ENCODE measurements at places on chromosomes 11 and 22.

GRCh38 chr22:37162221-37163095, 12.7 kb upstream of the IL2RB start:
- DNase-seq = no peak

GRCh38 chr11:117425679-117426296, 98.1 kb downstream of the CEP164 start:
- no peak for DNase-seq

DNA sequence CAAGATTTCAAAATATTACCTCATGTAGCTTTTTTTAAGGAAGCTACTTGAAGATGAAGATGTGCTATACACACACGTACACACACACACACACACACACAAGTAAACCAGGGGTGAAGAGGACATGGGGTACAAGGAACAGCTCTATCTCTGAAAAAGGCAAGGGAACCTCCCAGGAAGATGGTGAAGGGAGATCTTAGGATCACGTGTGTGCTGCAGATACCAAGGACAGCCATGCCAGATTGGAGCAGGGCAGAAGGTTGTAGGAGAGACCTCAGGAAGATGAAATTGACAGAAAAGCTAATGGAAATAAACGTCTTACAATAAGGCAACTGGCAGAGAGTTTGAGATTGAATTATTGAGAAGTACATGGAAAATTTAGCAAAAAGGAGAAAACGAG, 19.7 kb downstream of the RAB39A start:
- no peak for DNase-seq

- DNase-seq = no peak
Measured at GRCh38 chr11:37630866-37631265, 1032.8 kb upstream of the RAG2 start.

DNA sequence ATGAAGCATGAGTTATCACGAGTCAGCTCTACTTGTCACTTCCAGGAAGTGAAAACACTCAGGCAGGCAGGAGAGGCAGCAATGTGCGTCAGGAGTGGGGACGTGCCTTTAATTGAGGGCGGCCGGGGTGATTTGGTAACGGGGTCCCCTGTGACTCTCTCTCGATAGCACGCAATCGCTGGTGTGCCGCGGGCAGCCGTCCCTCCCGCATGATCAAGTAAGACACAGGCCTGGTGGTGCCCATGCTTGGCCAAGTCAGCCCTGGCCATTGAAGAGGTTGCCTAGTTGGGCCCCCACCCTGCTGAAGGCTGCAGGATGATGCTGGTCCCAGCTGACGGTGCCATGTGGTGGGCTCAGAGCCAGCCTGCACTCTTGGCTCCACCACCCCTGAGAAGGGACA, 29.7 kb downstream of the CACNG2 start:
- DNase-seq = no peak

GRCh38 chr22:30733181-30733631, 38.5 kb downstream of the OSBP2 start:
- DNase-seq = no peak

- DNase-seq = no peak
Measured at GRCh38 chr11:12186701-12187100, 76.3 kb downstream of the MICAL2 start.

DNA sequence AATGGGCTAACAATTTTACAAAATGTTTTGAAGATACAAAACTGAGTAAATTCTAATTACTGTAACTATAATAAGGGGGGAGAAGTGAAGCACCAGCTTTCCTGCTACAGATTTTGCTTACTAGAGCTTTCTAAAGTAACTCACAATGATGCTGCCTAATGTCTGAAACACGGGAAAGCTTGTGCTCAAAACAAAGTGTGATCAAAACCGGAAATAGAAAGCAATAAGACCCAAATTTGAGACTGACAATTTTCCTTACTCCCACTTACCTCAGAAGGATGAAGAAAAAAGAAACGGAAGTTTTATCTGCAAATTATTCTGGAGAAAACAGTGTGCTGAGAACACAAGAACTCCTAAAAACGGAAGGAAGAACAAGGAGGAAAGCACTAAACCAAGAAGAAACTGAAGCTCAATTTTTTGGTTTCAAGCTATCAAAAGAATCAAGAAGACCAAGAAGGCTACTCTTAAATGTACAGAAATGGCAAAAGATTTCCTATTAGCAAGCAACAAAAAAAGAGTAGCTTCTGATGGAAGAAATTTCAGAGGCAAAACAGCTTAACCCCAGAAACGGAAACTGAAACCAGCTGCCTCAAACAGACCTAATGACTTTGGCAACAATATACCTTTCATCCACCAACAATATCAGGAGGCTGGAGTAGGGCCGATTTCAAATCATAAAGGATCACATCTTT, 33.4 kb downstream of the AMBRA1 start:
- DNase-seq = no peak

- no peak for DNase-seq
Measured at GRCh38 chr11:69486773-69487291, 5.4 kb downstream of the LINC01488 start.

DNA sequence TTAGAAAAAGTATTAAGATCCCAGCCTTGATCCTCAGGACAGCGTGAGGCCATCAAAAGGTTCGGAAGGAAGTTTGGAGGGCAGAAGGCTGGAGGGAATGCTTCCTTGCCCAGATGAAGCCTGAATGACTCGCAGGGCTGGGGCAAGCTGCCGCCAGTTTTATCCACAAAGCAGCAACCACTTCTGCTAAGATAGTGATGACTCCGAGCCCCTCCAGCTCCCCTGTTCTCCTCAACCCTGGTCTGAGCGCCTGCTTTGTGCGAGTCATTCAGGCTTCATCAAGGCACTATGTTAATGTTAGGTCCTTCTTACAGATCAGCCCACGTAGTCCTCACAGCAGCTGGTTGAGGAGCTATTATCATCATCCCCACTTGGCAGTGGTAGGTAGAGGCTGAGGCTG, 158.8 kb downstream of the COMMD9 start:
- DNase-seq = no peak

- no peak for DNase-seq
Measured at GRCh38 chr22:50577987-50578775, at the start of gene CPT1B. TSS of gene CPT1B (minus strand) at chr22:50578427. CDS start at chr22:50577915, 512 bp downstream.

DNA sequence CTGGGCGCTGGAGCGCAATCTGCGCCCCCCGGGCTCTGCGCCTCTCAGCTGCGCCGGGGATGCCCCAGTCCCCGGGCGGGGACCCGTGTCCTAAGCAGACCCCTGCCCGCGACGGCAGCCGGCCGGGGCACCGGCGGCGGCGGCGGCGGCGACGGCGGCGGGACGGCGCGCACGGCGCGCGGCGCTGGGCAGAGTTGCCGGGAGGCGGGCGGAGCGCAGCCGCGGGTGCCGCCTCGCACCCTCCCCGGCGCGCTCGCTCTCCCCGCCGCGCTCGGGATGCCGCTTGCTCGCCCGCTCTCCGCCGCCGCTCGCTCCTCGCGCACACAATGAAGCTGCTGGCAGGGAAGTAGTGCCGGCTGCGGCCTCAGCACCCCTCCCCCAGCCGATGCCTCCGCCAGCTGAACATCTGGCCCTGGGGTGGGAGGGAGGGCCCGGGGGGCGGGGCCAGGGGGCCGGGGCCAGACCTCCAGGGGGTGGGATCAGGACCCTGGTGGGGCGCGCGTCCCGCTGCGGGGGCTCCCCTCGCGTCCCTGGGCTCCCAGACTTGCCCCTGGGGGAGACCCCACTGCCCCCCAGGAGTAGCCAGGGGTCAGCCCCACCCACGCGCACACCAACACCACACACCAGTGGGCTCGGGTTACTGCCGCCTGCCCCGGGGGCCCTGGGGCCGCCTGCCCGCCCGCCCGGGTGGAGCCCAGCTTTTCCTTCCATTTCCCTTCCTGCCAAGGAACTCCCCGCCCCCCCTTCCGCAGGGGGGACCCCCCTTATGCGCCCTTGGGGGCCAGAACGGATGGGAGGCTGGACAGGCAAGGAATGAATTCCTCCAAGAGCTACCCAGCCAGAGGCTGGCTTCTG, at the start of gene RCOR2:
Gene RCOR2, minus strand, starts transcription at position 328 of the 855 bp plus-strand sequence. CDS start 708 bp downstream, outside the sequence.
- DNase-seq = peak; percentile 47

- DNase-seq = peak; percentile 66
Measured at GRCh38 chr22:17830043-17830961, 56.0 kb upstream of the BID start.

GRCh38 chr22:32680277-32680676, 121.2 kb upstream of the TIMP3 start:
- DNase-seq = no peak

DNA sequence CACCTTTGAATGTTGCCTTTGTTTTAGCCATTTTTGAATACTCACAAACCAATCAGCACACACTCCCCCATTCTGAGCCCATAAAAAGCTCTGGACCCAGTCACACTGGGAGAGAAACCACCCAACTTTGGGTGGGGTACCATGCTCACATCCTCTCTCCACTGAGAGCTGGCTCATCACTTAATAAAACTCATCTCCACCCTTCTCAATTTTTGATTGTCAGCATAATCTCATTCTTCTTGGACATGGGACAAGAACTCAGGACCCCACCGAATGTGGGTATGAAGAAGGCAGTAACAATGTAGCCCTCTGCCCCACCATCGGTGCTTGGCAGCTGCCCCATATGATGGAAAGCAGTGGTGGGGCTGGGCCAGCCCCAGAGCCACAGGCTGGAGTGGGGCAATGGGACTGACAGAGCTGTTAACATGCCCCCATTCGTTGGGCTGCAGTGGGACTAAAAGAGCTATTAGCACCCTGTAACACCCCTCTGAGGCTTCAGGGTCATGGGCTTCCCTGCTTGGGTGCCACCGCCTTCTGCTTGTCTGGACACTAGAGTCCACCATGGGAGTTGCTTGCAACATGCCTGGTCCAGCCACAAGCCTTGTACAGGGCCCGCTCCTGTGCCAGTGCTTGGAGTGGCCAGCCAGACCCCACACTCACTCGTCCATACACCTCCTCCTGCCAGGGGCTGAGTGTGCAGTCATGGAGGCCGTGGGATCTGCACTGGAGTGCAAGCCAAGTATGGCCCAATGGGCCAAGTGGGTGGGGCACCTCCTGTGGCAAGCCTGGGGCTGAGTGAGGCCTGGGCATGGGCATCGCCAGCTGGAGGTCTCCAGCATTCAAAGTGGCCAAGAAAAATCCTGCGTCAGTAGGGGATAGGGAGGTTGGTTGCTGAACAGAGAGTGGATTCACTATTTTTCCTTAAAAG, 471.1 kb downstream of the TBC1D22A start:
- DNase-seq = no peak

DNA sequence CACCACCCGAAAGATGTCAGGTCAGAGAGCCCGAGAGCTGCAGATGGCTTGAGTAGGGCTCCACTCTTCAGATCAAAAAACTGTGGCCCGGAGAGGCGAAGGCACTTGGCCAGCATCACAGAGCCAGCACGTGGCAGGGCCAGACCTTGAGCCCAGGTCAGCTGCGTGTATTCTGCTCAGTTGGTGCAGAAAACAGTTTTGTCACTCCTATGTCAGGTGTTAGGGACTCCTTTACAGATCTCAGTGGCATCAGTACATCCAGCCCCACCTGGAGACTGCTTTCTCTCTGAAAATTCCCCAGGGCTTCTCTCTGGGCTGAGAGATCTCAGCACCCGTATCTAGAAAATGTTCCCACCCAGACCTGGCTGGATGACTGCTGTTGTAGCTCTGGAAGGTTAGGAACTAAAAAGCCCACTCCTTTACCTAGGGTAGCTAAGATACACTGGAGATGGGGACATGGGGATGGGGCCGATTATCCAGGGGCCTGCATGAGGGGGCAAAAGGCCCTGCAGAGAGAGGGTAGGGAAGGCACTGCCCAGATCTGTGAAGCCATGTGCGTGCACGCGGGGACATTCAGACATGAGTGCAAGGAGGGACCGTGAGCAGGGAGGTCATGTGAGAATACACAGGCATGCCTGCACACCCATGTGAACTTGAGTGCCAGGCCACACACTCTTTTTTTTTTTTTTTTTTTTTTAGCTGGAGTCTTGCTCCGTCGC, 3.4 kb downstream of the APOA1 start:
- DNase-seq = no peak

- DNase-seq = no peak
Measured at GRCh38 chr22:30605449-30606110, 1.4 kb upstream of the TCN2 start.

- no peak for DNase-seq
Measured at GRCh38 chr22:20237480-20238440, 30.4 kb downstream of the RTN4R start.

- DNase-seq = no peak
Measured at GRCh38 chr11:86518211-86518610, 143.5 kb downstream of the CCDC81 start.
